ENCODE measurements at places on chromosomes 4 and X.

DNA sequence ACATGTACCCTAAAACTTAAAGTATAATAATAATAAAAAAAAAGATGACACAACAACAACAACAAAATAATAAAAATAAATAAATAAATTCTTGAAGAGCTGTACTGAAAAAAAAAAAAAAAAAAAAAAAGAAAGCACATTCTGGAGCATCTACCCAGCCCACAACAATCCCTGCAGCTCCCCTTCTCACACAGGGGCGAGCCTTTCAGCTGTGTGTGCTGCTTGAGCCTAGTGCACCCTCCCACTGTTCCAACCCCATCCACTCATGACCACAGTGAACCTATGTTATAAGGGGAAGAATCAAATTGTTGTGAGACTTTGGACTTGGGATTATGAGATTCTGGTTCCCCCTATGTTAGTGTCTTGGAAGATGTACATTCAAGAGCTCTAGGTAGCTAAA, 161.5 kb upstream of the JADE1 start:
- no peak for DNase-seq

GRCh38 chr4:68617003-68617698, 41.0 kb upstream of the UGT2B17 start:
- DNase-seq, result no peak

DNA sequence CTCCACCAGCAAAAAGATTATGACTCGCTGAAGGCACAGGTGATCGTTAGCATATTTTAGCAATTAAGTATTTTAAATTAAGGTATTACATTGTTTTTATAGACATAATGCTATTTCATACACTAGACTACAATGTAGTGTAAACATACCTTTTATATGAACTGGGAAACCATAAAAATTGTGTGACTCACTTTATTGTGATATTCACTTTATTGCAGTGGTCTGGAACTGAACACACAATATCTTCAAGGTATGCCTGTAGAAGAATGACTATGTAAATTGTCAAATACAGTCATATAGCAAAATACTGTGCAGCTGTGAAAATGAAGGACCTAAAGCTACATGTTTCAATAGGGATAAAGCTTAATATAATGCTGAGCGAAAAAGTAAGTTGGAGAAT, 26.6 kb upstream of the MAML3 start:
- no peak for DNase-seq

DNA sequence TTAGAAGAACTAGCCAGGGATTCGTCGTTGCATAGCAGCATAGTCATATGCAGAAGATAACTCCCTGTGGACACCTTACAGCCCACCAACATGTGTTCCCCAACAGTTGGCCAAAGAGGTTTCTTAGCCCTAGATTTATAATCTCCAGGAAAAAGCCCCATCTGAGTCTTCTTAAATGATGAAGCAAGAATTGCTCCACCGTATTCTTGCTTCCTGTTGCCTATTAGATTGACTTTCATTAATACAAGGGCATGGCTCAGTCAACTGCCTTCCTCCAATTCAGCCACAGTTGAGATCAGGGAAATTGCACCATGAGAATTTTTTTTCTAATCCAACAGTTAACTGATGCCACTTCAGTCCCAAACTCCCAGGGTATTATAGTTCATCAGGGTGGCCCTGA, 5.2 kb upstream of the AFF2 start:
- no peak for DNase-seq

DNA sequence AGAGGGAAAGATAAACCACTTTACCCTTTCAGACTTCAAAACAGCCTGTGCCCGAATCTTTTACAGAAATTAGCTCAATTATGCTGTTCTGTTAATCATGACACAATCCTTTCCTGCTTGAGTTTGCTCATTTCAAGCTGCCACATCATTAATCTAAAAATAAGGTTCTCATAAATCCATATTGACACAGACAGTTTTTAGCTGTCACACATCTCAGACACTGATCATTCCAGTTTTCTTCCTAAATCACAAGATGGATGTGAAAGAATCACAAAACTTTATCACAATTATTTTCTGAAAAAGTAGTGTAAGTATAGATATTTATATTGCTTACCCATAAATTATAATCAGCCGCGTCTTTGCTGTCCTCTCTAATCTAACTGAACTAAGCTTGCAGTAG, 27.9 kb upstream of the AMELX start:
- DNase-seq, result no peak

- DNase-seq, result no peak
Observed at GRCh38 chr4:31204874-31205273, 484.7 kb downstream of the PCDH7 start.

DNA sequence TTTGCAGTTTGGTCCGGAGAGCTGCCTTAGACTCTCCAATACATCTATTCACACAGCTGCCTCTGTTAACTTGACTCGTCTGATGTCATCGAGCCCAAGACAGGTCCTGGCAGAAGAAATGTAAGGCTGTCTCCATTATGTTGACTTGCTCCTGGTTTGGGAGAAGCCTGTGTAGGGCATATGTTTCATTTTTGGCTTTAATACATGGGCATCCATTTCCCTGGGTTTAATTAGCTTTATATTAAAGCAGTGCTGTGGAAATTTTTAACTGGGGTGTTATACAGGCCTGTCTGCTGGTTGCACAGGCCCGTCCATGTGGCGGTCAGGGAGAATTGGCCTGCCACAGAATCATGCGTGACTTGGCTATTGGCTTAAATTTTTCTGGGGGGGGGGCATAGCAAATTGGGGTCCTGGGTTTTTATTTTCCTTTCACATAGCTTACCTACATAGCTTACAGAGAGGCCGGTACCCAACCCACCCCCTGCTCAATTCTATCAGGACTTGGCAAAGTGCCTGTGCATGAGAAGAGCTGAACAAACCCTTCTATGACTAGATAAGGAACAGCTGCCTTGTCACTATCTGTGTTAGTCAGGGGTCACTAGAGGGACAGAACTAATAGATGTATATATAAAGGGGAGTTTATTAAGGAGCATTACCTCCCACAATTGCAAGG, 123.5 kb upstream of the WDR1 start:
- DNase-seq, result no peak

DNA sequence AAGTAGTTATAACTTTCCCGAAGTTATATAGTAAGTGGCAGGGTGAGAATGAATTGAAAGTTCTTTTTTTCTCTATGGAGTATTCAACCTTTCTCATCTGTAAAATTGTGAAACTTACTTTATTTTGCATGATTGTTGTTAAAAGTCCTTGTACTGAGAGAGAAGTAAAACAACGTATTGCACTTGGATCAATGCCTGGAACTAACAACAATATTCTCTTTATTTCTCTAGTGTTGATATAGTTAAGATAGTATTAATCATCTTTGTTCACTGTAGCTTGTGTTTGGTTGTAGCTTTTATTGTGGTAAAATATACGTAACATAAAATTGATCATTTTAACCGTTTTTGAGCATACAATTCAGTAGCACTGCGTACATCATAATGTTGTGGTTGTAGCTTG, 48.7 kb downstream of the STIM2 start:
- DNase-seq, result no peak

DNA sequence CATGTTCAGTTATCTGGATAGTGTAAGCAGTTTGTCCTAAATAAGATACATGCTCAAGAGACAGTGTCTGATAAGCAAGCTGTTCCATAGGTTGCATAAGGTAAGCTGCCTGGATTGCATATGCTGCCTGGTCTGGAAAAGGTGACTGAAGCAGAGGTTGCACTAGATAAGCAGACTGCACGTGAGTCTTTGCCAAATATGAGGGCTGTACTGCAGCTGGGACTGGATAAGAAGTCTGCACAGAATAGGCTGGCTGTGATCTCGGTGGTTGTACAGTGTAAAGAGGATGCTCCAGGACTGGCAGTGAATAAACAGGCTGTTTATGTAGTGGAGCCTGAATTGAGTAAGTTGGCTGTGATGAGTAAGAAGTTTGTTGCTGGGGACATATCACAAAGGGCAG, 68.9 kb downstream of the WNK3 start:
- no peak for DNase-seq

GRCh38 chrX:9180623-9181022, 146.7 kb upstream of the FAM9B start:
- no peak for DNase-seq

GRCh38 chrX:6644411-6644810, 109.5 kb upstream of the VCX3A start:
- no peak for DNase-seq

DNA sequence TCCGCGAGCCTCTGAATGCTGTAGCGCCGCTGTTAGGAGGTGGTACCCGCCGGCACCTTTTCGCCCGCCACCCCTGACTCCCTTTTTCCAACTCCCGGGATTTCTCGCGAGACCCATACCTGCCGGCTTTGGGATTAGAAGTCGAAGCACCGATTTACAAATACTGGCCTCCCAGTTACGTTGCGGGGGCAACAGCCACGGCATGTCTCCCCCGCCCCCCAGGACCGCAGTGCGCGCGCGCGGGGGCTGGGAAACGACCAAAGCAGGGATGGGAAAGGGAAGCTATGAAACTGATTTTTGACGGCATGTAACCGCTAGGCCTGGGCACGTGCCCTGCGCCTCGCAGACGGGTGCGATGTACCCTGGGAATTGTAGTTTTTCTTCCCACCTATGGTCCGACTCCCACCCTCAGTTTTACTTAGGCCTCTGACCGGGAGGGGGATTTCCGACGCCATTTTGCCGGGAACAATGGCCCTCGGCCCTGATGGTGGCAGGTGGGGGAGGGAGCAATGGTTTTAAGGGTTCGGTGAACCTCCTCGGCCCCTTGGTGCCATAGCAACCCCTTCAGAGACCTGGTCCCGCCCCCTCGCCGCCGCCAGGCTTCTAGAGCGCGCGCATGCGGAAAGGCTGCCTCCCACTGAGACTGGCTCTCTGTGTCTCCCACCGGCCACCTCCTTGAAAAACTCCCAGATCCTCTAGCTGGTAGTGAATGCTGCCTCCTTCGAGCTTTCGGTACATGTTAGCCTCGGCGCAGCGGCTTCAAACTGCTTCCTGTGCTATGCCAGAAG, 772 bp upstream of the WNK3 start:
- DNase-seq, result peak; percentile 2

- DNase-seq, result no peak
Observed at GRCh38 chr4:160182727-160183126, 1079.8 kb downstream of the RAPGEF2 start.

DNA sequence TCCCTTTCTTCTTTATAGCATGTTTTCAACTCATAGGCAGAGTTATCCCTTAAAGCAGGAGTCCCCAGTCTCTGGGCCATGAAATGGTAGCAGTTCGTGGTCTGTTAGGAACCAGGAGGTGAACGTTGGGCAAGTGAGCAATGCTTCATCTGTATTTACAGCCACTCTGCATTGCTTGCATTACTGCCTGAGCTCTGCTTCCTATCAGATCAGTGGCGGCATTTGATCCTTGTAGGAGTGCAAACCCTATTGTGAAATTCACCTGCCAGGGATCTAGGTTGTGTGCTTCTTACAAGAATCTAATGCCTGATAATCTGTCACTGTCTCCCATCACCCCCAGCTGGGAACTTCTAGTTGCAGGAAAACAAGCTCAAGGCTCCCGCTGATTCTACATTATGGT, 39.8 kb downstream of the DTHD1 start:
- DNase-seq, result no peak

DNA sequence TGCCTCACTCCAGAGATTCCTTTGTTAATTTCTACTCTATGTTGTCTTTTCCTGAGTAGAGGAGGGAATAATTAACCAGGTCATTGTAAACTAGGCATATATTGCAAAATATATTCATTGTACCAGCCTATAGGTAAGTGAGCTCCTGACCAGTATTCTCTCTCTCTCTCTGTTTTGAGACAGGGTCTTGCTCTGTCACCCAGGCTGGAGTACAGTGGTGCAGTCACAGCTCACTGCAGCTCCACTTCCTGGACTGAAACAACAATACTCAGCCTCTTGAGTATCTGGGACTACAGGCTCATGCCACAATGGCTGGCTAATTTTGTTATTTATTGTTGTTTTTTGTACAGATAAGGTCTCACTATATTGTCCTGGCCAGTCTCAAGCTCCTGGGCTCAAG, 198.3 kb downstream of the ARAP2 start:
- no peak for DNase-seq

GRCh38 chr4:90281541-90282355, 154.6 kb downstream of the CCSER1 start:
- no peak for DNase-seq

GRCh38 chrX:16518131-16518530, 131.8 kb upstream of the S100G start:
- no peak for DNase-seq

- no peak for DNase-seq
Observed at GRCh38 chr4:5968246-5968645, 50.0 kb downstream of the C4orf50 start.

- DNase-seq, result no peak
Observed at GRCh38 chr4:10163296-10163695, 46.7 kb upstream of the WDR1 start.

GRCh38 chrX:41720125-41720779, 3.7 kb upstream of the GPR82 start:
- no peak for DNase-seq

DNA sequence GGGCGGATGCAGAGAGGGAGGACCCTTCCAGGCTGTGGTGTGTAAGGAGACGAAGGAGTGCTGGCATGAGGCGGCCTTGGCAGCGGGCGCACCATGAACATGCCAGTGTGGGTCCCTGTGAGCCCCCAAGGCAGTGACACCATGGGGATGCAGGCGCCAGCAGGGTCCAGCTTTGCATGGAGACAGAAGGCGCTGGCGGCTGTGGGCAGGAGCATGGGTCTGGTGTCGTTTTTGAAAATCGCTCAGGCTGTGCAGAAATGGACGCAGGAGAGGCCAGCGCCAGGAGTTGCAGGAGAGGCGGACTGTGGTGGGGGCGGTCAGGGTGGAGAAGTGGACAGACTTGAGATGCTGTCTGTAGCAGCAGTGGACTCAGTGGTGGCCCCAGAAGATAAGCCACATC, 56.1 kb downstream of the PCGF3 start:
- no peak for DNase-seq

- DNase-seq, result no peak
Observed at GRCh38 chr4:174523025-174523693, 871 bp upstream of the HPGD start.

DNA sequence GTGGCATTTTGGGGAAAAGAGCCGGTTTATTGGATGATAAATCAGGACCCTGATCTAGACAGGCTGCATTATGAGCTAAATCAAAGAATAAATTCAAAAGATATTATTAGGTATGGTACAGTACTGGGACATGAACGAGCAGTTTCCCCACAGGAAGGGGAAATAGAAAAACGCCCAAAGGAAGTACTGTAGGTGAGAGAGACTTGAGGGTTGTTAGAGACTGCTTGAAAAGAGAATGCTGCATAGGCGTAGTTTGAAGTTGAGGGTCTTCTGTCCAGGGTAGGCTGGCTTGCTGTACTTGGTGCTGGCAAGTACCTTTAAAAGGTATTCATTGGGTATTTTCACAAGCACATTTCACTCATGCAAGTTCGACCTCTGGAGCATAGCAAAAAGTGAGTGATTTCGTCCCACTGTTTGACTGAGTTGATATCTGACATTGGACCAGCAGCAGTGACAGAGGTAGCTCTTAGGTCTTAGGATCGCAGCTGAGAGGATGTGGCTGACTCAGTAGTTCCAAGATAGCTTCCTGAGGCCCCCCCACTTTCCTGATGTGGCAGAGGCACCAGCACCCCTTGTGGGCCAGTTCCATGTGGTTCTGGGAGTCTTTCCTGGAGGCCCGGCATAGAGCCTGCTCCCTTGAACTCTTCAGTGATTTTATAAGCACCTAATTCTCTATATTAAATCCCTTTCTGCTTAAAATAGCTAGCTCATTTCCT, 64.3 kb downstream of the TMEM131L start:
- DNase-seq, result no peak
